ENCODE measurements at places on chromosomes 11 and 22.
A peak's percentile ranks its signal among the peaks of the same experiment; 100 is the strongest.

DNA sequence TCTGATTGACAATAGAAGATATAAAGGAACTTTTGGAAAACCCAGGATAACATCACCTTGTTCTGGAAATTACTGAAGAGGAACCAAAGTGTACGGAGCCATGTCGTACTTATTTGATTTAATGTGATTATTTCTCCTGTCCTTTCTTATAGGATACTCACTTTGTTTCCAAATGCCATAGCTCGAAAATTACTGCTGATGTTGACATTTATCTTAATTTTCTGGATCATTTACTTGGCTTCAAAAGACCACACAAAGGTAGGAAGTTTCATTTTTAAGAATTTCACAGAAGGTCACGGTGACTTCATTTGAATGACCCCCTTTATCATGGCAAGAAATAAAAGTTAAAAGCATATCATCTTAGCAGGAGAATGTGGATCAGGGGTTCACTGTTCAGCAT is 1.2 kb downstream of the NXPE2 start:
- ATAC-seq = no peak

DNA sequence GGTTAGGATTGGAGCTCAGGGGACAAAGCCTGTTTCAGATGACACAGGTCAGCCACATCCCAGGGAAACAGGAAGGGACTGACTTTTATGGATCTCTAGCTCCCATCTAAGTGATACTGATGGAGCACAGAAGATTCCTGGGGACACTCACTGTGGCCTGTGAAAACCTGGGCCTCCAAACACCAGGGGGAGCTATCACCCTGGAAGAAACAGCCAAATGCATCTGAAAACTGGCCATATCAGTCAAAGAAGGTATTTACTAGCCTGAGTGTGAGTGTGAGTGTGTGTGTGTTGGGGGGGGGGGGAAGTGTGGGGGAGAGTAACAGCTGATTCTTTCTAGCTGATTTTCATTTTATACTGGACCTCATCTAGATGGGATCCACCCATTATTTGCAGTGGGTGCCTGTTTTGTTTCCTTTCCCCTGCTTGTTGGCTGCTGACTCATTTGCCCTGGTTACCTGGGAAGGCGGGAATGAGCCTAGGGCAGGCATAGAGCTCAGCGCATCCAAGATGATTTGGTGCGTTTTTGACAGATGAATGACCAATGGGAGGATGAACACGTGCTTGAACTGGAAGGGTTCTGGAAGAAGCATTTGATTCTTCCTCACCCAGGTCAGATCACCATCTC is 284.0 kb downstream of the KIRREL3 start:
- no peak for ATAC-seq

DNA sequence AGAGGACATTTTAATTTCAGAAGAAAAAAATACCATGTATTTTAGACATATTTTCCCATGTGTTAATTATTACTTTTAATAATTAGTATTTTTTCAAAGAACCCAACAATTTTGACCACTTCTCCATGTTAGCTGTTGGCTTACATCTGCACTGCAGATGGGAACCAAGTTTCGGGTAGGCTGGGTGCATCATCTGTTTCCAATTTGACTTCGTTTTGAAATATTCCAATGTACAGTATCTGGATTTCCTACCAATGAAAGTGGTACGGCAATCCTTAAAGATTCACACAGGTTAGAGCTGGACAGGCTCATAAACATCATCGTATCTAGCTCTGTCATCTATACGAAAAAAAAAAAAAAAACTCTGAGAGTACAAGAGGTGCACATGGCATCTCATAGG is 670.2 kb downstream of the OPCML start:
- no peak for ATAC-seq

DNA sequence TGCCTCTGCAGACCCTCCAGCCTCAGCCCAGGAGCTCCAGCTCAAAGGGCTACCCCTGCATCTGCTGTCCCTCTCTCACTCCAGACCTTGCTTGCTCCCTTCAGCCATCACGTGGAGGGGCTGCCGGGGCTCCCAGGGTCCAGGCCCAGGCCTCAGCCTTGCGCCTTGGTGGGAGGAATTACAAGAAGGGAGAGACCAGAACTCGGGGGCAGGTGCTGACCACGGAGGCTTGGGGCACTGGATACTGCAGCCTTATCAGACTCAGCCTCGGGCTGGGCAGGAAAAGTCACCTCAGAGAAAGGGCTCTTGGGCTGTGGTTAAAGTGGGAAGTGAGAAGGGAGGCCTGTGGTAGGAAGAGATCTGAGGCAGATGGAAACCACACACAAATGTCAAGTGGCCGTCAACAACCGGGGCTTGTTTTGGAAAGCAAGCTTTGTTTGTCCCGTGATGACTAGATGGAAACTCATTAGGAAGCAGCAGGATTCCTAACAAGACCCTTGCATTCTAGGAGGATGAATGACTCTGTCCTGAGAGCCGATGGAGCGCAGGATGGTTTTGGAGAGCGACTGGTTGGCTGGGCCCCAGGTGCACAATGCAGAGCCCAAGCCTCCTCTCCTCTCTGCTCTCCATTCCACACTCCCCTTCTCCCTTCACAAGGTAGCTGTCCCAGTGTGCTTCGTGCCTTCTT is 1321.7 kb downstream of the TBC1D22A start:
- peak; percentile 86 for ATAC-seq

DNA sequence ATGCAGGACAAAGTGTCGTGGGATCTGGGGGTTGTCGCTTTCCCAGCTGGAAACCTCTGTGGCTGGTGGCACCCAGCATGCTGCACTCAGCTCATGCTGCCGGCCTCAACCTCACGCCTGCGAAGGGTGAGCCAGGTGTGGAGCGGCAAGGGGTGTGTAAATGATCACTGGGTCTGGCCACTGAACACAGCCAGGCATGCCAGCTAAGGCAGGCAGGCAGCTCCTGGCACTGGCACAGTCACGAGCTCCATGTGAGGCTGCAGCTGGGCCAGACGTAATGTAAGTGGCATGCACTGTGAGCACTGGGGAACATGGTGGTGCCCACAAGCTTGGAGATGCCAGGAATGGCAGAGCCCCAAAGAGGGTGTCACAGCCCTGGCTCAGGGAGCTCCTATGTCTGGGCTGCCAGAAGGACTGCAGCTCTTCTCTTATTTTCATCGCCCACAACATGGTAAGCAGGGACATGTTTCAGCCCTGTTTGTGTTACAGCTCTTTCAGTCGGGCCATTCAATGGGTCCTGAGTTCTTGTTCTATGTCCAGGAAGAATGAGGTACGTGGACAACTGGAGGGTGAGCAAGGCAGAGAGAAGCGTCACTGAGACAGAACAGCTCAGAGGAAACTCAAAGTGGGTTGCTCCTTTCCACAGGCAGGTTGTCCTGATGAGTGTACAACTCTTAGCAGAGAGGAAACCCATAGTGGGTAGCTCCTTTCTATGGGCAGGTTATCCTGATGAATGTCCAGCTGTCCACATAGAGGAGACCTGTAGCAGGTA is 403.8 kb downstream of the CNTN5 start:
- peak; percentile 34 for ATAC-seq

DNA sequence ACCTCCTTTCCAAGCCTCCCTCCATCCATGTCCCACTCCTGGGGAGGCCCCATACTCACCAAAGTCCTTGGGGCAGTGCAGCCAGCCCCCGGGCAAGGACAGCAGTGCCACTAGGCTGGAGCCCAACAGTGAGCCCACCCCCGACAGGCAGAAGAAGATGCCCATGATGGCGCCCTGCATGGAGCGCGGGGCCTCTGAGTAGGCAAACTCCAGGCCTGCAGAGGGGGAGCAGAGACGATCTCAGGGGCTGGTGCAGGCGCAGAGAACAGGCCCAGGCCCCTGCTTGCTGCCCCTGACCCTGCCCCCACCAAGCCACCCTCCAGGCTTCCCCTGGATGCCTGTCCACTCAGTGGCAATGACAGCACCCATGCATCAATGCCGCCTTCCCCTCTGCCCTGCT is 13.6 kb downstream of the TMEM132A start:
- no peak for ATAC-seq

- ATAC-seq = peak; percentile 40
Observed at GRCh38 chr11:118436639-118437207, 431 bp downstream of the KMT2A start.

- ATAC-seq = no peak
Observed at GRCh38 chr11:2537896-2538724, 93.3 kb downstream of the KCNQ1 start.

DNA sequence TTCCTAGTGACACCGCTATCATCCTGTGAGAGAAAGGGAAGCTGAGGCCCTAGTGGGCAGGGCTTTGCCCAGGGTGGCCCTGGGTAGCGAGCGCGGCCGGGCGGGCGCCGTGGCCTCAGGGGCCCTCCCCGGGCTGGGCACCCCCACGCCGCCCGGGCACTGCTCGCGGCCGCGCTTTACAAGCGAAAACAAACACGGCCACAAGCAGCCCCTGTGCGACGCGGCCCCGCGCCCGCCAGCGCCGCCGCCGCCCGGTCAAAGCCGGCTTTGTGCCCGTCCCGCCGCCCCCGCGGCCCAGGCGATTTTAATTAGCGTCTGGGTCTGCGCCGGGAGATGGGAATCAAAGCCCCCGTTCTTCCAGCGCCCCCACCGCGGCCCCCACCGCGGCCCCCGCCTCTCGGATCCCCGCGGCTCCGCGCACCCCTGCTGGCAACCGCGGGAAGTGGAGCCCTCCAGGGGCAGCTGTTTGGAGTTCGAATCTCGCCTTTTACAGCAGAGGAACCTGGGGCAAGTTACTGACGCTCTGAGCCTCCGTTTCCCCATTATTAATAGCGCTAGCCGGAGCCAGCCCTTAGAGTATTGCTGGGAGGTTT is 47.9 kb downstream of the CHRDL2 start:
- no peak for ATAC-seq

GRCh38 chr11:132408877-132409276 is 1038.5 kb downstream of the NTM start:
- no peak for ATAC-seq

DNA sequence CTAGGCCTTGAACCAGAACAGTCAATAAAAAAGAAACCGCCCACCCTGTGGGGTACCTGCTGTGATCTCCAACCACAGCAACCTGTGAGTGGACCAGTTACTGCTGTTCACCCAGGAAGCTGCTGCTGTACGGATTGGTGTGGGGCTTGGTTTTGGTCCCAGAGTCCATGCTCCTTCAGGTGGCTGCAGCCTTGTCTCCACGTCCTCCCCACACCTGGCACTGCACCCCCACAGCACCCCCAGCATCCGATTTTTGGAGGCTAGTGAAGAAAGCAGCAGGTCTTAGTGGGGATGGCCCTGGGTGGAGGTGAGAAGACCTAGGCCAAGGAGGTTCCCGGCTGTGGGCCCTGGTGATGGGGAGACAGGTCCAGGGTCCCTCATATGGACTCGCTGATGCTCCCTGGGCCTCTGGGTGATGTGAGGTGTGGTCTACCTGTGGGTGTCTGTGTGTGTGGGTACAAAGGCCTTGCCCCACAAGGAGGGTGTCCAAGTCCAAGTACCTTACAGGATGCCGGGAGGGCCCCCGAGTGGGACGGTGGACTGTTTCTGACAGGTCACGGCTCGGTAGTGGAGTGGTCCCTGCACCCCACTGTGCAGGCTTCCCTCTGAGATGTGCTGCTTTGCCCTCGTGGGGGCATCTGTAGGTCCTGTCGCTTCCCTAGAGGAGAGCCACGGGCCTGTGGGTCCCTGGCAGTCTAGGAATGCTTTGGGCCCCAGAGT is 283.4 kb downstream of the TBC1D22A start:
- ATAC-seq = no peak

DNA sequence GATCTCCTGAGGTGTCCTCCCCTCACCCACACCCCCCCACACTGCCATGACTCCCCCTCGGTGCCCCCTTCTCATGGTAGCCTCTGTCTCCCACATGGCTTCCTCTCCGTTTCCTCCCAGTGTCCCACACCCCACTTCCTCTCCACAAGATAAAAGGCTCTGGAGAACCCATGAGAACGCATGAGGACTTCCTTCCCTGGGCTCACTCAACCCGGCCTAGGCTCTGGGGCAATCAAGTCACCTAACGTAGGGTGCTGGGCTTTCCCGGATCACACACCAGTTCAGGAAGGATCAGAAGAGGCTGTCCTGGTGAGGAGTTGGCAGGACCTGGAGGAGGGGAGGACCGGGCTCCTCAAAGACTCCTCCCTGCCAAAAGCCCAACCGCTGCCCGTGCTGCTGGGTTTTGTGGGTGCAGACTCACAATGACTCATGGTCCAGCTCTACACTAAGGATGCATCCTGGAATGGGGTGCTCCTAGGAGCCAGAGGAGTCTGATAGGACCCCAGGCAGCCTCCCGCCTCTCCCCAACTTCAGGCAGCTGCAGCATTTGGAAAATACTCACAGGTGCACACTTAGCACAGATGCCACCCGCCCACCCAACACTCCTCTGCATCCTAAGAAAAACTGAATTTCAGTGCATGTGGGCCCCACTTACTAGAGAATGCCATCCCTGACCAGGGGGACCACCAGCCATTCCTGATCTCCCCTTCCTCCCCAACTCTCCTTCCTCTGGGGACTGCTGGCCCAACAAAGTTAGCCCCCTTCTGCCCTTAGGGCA is 21.0 kb downstream of the SLC22A12 start:
- no peak for ATAC-seq

- peak; percentile 4 for ATAC-seq
Observed at GRCh38 chr11:76805206-76805913, 22.2 kb downstream of the TSKU start.

GRCh38 chr11:113265362-113265761 is 49.0 kb upstream of the TTC12 start:
- ATAC-seq = no peak

Measured in stimulated activated memory B cell treated with anti-CD40 and anti-IgM and Interleukin-4, amounts not matched to agents 10 μg/mL and 1 μg/mL and 100 μg/mL, for 72 hours (primary cell).